NCI-H460 (cell line): ENCODE measurements at places on chromosomes 3 and 15. TPM values are rescaled to one million over a fixed set of nuclear protein-coding genes. Genes with fewer than 3 reads are reported as not detected.
A peak's percentile ranks its signal among the peaks of the same experiment; 100 is the strongest.

GRCh38 chr3:121155028-121155427 is 247.0 kb downstream of the STXBP5L start:
- peak; percentile 1 for DNase-seq

IQCF5 gene
- not detected in 2 replicates for total RNA-seq

SERINC4 gene
- total RNA-seq: 0.12 TPM in 1 of 2 replicates, not detected in the other

GRCh38 chr3:134751831-134752230 is 43.2 kb upstream of the EPHB1 start:
- no peak for DNase-seq

CEP97 gene
- total RNA-seq: 13.6 and 14.9 TPM in 2 replicates

ARHGEF26 gene
- 2.9 and 3.1 TPM in 2 replicates for total RNA-seq

TRPM1 gene
- total RNA-seq: not detected in 2 replicates

- DNase-seq: no peak
Measured at GRCh38 chr15:37106490-37107001, 6.2 kb upstream of the MEIS2 start.

DNA sequence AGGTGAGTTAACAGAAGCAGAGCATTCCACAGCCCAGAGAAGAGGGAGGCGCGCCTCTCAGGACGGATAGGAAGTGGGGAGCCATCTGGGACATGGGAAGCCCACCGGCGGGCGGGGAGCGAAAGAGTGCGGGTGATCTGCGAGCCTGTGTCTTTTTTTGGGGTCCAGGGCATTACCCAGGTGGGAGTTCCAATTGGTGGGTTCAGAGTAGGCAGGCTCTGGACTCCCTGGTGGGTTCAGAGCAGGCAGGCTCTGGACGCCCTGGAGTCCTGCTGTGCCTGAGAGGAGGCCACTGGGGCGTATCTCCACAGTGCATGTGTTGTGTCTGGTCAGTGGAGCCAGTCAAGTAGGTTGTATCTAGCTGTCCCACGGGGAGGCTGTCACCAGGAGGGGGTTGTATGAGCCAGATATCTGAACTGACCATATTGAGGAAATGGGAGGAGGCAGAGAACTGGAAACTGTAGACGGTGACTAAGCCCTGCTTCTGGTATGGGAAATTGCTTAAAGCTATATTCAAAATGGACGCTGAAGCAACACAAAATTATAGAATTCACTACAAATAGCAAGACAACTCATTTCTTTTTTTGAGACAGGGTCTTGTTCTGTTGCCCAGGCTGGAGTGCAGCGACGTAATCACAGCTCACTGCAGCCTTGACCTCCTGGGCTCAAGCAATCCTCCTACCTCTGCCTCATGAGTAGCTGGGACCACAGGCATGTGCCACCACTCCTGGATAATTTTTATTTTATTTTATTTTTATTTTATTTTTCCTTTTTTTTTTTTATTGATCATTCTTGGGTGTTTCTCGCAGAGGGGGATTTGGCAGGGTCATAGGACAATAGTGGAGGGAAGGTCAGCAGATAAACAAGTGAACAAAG is 34.5 kb upstream of the CHST2 start:
- no peak for DNase-seq

AADACL2 gene
- total RNA-seq: not detected in 2 replicates

GOLGB1 gene
- 13.1 and 15.5 TPM in 2 replicates for total RNA-seq

PARP14 gene
- total RNA-seq: 25.9 and 28.6 TPM in 2 replicates

IL12A gene
- total RNA-seq: 3.1 and 5.3 TPM in 2 replicates

GCHFR gene
- total RNA-seq: 7.1 and 8.7 TPM in 2 replicates

DNA sequence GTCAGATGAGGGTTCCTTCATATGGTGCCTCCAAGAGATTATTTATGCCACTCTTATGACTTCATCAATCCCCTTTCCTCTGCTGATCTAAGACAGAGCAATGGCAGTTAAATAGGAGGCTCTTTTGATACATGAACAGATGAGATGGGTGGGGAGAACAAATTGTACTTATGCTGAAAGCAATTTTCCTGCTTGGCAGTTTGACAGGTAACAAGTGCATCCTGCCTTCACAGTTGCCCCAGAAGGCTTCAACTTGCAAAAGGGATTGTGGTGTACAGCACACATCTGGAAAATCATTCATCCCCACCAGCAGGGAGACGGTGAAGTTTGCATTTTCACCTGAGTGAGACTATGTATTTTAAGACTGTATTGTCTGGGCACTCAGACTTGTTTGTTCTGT is 27.3 kb downstream of the ENTPD3 start:
- DNase-seq: no peak

DNA sequence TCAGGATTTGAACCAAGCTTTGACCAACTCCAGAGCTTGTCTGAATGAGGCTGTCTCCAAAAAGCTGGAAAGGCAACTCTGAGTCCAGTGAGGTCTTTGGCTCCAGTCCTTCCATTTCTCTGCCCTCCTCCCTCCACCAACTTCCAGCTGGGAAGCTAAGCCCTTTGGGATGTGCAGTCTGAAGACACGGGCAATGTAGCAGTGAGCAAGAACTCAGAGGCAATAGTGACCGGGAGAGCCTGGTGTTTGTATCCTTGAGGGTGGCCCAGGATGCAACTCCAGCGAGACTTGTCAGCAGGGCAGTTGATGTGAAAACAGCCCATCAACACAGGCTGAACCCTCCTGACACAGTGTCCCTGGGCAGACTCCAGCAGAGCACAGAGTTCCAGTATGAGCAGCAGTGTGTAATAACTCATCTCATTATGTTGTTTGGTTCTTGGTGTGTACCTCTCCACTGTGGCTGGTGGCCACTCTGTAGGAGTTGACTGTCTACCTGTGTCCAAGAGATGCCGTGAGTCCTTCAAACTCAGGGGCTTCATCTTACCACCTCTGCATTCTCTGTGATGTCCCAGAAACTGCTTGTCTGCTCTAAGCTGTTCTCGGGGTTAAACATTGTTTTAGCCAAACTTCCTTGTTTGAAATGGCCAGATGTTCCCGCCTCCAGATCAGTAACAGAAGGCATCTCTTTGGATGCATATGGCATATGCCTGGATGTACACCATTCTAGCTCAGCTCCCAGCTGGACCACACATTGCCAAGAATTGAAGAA is 6.6 kb downstream of the CDCP1 start:
- DNase-seq: no peak

SNTN gene
- not detected in 2 replicates for total RNA-seq

DNA sequence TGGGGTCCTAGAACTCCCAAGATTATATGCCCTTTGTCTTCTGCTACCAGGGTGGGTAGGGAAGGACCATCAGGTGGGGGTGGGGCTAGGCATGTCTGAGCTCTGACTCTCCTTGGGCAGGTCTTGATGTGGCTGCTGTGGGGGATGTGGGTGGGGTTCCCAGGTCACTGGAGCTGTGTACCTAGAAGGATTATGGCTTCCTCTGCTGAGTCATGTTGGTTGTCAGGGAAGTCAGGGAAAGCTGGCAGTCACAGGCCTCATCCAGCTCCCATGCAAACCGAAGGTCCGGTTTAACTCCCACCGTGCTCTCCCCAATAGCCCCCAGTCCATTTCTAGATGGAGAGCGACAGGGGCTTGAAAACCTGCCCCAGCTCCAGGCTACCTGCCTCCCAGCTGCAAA is 35.2 kb downstream of the EID1 start:
- DNase-seq: no peak

- DNase-seq: no peak
Measured at GRCh38 chr15:64640146-64640871, 135.1 kb downstream of the RBPMS2 start.

ISLR gene
- not detected in 2 replicates for total RNA-seq

DNA sequence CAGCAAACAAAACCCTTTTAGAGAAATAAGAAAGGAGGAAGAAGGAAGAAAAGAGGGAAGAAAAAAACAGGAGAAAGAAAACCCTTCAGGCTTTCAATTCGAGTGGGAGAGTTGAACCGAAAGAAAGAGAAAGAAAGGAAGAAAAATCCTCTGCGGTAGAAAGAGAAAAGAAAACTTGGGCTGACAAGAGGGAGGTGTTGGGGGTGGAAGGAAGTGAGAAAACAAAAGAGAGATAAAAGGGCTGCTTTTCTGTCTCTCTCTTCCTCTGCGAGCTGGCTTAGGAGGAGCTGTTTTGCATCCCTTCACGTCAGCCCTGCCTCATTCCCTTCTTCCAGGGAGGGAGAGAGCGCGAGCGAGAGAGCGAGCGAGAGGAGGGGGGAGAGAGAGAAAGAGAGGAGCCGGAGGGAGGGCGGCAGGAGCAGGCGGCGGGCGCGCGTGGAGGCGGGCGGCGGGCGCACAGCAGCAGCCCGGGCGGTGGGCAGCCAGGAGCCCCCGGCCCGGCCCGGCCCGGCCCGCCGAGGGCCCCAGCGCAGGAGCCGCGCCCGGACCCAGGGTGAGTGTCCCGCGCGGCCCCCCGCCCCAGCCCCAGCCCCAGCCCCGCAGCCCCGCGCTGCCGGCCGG is at the start of gene ZNF710:
TSS of gene ZNF710 (plus strand) at position 263 of the 621 bp plus-strand sequence. CDS start 65,814 bp downstream, outside the sequence.
- DNase-seq: peak; percentile 45

- no peak for DNase-seq
Measured at GRCh38 chr3:55947406-55947805, 460.3 kb upstream of the WNT5A start.

- no peak for DNase-seq
Measured at GRCh38 chr3:186418671-186419145, 56.7 kb upstream of the DGKG start.

SPINK8 gene
- total RNA-seq: not detected in 2 replicates

- DNase-seq: peak; percentile 47
Measured at GRCh38 chr3:129942296-129942695, 32.2 kb upstream of the TRH start.

DNA sequence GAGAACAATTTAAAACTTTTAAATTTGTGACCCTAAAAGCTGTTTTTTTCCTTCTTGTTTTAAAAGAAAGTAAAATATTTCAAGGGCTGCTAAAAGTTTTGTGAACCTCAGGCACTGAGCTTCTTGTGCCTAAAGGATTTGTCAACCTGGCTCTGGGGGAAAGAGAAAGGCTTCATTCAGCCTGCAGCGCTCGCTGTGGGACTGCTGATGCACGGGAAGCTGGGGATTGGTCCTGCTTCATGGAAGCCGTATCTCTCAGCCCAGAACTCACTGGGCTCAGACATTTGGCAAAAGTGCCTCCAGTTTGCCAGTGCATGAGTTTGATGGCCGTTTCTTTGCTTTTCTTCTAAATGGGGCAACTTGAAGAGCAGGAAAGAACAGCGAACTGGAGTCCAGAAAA is 30.8 kb downstream of the TPRG1 start:
- DNase-seq: no peak

TIMP4 gene
- 3.6 and 4.7 TPM in 2 replicates for total RNA-seq

CAMK2N2 gene
- 0.23 TPM in 1 of 2 replicates, not detected in the other for total RNA-seq

DNA sequence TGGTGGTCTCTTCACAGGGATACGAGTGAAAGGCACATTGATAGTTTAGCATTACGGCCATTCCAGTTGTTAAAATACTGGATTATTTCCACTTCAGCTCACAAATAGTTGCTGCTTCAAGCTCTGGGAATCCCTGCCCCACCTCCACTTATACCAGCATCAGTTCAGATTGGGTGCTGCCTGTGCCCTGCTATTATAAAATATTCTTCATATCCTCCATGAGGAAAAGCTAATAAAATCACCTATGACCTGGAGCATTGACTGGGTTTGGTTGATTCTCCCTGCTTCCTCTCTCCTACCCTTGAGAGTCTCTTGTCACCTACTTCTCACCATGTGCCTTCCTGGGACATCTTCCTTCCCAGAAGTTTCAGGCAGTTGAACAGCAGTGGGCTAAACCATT is 529.0 kb downstream of the MCTP2 start:
- no peak for DNase-seq

- DNase-seq: no peak
Measured at GRCh38 chr3:116256843-116257485, 188.3 kb downstream of the LSAMP start.

DNA sequence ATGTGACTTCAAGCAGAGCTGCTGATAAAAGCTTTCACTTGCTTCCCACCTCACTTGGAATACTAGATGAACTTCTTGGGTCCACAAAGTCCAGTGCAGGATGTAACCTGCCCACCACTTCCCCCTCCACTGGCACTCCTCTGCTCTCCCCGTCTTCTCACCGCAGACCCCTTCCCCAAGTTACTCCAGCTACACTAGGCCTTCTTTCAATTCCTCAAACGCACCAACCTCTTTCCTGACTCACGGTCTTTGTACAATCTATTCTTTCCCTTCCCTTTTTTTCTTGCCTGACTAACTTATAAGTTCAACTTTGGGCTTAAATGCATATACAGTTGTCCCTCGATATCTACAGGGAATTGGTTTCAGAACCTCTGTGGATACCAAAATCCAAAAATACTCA is 5.2 kb upstream of the ATP13A3 start:
- no peak for DNase-seq

DNA sequence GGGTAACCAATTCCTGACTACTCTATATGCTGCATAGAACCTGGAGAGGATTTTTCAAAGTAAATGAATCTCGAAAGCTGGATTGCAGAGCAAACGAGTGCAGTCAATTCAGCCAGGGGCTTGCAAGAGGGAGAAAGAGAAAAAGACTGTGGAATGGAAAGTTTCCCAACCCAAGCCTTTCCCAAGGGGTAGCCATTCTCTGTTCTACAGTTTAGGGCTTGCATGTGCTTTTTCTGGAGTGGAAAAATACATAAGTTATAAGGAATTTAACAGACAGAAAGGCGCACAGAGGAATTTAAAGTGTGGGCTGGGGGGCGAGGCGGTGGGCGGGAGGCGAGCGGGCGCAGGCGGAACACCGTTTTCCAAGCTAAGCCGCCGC is 511 bp upstream of the RARB start:
- DNase-seq: no peak

ZBTB38 gene
- total RNA-seq: 252 and 300 TPM in 2 replicates

CASR gene
- not detected in 2 replicates for total RNA-seq

GRCh38 chr3:188559856-188560255 is 405.9 kb downstream of the LPP start:
- no peak for DNase-seq

- no peak for DNase-seq
Measured at GRCh38 chr3:10581251-10581650, 75.9 kb upstream of the ATP2B2 start.

DNA sequence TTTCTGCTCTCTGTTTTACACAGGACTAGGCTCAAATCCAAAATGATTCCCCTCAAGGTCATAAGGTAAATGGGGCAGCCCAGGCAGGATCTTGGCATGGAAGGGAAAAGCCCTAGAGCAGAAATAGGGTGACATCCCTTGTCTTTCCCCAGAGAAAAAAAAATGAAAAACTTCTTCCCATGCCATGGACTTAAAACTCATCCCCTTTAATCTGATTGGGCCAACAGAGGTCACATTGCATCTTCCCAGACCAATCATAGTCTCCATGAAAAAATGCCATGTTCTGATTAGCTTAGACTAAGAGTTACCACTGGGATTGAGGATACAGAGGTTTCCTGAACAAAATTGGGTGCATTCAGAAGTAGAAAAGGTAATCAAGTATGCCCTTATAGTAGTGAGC is 241.3 kb upstream of the LRTM1 start:
- DNase-seq: no peak

DNA sequence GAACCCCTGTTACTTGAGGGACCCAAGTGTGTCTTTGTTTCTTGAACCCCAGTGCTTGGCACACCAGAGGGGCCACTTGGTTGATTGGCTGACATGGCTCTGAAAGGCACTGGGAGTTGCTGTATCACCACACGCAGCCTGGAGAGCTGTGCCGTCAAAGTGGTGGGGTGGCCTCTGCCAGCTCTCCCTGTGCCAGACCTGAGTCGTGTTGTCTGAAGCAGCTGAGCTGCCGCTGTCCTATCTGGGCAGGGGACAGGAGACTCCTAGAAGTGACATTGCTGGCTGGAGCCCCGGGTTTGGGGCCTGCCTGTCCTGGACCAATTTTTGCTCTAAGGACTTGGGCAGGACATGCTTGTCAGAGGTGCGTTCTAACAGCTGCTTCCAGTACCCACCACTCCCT is 5.5 kb upstream of the SNX22 start:
- no peak for DNase-seq
